ENCODE measurements at places on chromosomes 7 and 10.
A peak's percentile ranks its signal among the peaks of the same experiment; 100 is the strongest.

DNA sequence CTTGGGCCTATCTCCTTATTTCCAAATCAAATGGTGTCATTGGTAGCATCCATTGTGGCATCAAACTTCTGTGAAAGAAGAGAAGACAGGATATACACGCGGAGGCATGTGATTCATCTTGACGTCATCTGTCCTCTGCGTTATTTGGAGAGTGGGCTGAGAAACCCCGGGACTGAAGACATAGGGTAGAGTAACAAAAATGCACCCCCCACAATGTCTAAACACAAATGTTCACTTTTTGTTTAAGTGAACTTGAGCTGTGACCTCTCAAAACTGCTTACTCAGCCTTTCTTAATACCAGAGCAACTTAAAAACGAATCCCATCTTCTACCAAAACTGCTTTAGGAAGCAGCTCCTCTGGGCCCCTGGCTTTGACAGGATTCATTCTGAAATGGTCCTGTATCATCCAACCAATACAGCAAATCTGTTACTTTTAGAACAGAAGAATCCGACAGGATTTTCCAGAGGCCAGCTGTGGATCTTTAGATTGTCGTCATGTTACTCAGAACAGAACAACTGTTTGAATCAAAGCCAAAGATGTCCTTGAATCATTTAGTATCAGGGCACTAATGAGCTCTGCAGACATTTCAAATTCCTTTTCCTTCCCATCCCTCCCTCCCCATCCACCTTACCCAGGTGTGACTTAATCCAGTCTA lies 438.1 kb downstream of the SUGCT start:
- no peak for DNase-seq

DNA sequence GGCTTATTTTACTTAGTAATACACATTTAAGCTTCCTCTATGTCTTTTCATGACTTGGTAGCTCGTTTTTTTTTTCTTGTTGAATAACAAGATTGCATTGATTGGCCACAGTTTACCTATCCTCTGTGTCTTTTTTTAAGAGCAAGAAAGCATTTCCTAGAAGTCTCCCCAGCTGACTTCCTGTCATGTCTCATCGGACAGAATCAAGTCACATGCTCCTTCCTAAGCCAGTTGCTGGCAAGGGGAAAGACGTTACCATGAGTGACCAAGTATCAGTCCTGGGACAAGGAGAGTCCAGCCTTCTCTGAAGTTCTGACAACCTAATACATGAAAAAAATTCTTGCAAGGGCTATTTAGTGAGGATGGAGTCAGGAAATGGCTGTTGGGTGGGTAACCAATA lies 24.9 kb upstream of the SFRP5 start:
- no peak for DNase-seq

GRCh38 chr10:112137154-112137987 lies 46.2 kb downstream of the GPAM start:
- DNase-seq, result peak; percentile 40

DNA sequence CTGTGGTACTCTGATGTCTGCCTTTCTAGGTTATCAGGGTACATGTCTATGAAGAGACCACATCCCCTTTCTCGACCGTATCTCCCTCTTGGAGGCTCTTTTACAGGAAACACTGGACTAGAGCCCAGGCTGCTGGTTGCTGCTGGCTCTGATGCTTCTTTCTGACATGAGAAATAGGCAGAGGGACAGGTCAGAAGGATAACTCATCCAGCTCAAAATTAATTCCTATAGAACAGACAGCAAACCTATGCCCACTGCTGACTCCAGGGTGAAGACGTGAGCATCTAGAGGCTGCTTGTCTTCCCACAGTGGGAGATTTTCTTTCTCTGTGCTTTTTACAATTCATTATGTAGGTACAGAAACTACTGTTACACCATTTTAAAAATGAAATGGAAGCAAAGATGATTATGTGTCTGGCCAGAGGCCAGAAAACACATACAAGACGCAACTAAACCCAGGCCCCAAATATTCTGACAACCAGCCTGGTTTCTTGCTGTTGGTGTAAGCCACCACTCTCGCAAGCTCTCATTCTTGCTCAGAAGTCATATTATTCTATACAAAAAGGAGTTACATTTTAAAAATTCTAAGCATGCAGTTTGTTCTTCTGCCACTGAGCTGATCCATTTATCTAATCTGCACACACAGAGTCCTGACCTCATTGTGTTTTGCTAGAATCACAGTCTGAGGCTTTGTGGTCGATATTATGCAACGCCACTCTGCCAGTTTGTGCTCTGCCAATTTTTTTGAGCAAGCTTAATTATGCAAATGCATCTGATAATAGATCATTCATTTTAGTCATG lies 424.3 kb downstream of the KIF20B start:
- DNase-seq, result no peak

GRCh38 chr7:99407872-99408378 lies 472 bp downstream of the PDAP1 start:
- DNase-seq, result no peak

GRCh38 chr10:98154076-98154475 lies 19.6 kb downstream of the R3HCC1L start:
- no peak for DNase-seq

GRCh38 chr7:46695051-46695708 lies 774.1 kb upstream of the IGFBP3 start:
- DNase-seq, result no peak

DNA sequence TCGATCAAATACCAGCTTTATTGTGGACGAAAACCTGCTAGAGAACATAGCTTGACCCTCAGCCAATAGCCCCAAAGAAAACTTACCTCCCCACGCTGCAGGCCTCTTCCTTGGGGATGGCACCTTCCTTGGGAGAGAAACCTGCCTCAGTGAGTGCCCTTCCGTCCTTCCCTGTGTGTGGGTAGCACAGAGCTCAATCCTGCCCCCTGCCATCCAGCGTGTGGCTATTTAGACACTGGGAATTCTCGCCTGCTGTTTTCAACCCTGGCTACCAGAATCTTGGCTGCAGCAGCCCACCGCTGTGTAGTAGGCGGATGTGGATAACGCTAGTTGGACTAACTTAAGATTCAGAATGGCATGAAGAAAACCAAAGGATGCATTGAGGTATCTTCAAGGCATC lies 238.2 kb downstream of the TEX36 start:
- no peak for DNase-seq

DNA sequence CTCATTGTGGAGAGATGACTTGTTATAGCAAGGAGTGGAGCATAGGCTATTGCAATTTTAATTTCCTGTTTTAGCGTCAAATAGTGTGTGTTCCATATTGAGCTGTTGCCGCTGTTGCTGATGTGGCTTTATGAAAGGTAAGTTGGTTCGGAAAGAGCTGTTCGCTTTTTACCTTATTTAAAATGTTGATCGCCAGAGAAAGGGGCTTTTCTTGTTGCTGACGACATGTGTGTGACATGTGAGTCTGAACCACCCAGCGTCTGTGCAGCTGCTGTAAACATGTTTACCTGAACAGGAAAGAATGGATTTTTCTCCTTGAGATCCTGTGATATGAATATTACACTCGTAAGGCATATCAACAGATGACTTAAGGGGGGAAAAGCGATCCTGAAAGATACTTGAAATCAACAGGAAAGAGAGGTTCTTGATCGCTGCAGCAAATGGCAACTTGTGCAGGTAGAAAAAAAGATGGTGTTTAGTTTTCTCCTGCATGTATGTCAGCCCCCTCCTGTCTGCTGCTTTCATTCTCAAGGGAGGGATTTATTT lies 2.5 kb downstream of the ZEB1 start:
- no peak for DNase-seq

DNA sequence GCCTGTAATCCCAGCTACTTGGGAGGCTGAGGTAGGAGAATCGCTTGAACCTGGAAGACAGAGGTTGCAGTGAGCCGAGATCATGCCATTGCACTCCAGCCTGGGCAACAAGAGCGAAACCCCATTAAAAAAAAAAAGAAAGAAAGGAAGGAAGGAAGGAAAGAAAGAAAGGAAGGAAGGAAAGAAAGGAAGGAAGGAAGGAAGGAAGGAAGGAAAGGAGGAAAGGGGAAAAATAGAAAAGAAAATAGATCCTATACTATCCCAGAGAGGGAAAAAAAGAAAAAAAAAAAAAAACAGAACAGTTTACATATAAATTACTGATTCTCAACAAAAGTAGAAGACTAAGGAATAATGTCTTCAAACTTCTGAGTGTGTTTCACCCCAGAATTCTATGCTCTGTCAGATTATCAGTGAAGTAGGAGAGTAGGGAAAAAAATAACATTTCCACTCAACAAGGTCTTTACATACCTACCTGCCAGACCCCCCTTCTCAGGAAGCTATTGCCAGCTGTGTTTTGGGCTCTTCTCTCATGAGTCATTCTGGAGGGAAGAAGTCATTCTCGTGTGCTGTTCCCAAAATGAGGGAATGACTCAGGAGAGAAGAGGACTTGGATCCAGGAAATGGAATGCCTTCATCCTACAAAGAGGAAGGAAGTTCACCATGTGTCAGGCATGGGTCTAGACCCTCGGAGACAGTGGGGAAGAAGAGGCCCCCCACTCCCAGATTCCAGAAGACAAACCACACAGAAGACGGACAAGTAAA lies 20.9 kb downstream of the RGS10 start:
- DNase-seq, result no peak

DNA sequence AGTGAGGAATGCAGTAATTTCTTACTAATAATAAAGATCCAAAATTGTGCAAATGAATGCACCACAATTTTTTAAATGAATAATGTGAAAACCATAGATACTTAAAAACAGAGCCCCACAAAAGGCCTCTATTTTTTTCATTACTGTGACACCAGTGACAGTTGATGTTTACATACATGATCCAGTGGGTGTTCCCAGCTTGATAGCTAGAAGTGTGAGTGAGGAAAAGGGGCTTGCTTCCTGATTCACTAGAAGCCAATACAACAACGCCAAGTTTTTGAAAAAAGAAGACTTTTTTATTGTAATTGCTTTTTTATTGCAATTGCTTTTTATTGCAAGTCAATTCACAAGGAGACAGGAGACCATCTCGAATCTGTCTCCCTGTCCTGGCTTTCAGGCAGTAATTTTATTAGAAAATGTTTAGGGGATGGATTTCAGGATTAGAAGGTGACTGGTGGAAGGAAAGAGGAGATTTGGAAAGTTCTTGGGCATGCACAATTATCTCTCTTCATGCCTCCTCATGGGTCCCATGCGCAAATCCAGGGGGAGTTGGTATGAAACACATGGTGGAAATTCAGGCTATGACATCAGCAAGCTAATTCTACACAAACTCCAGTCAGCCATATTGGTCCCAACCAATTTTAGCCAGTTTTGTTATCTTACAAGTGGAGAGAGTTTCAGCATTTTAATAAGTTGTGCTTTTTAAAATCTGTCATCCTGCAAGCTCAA lies 44.4 kb upstream of the ZNF438 start:
- no peak for DNase-seq

DNA sequence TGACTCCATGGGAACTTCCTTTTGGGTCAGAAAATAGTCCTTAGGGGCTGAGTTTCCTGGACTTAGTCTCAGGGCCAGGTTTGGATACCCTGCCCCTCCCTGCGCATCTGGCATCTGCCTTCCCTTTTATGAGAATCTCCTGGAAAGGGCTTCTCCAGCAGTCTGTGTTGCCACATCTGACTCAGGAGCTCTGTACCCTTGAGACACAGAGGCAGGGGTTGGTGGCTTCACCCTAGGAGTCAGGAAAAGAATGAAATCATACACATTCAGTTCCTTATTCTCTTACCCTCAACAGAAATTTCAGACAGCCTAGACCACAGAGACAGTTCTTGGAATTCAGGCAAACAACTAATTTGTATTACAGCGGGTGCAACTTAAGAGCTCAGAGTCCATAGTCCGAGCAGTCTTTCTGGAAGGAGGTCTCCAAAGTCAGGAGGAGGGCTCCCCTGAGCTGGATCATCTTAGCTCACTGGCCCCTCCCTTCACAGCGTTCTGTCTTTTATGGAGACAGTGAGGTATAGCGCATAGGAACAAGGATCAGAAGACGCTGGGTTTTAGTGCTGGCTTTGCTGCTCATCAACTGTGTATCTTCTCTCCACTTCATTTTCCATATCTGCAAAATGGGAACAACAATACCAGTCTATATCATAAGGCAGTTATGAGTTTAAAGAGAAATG lies 3.0 kb upstream of the PLAU start:
- peak; percentile 31 for DNase-seq

DNA sequence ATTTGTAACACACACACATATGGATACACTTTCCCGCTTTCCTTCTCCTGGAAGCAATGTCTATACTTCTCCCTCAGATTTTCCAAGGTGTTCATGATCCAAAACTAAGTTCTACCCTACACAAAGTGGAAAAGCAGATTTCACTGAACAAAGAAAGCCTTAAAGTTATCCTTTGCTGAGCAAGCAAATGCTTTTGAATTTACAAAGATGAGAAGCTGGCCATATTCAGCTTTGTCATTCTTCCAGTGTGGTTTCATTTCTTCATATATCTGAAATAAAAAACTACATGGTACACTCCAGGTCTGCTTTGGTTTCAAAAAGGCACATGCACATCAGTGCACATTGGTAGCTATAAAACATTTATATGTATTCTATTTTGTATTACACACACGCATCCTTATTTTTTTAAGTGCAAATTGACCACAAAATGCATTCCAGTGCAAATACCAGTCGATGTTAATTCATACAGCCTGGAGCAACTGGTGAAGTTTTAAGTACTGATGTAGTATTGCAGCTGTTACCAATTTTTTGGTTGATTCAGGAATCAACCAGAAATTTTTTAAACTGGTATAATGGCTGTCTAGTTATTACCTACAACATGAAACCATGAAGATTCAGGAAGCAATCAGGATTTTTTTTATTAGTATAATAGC lies 65.5 kb upstream of the SRPK2 start:
- no peak for DNase-seq

DNA sequence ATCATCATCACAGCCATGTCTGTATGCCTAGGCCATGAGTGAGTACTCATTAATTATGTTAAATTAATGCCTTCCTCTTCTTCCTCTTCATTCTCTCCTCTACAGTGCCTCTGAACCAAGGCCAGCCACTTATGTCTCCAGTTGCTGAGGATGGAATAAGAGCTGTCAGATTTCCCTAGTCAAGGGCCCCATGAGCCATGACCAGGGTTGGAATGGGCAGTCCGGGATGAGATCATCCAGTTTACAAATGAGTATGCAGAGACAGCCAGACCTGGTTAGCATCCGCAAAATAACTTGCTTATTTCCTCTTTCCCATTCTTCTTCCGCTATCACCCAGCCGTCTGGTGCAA lies 342.7 kb downstream of the GRID1 start:
- DNase-seq, result no peak

DNA sequence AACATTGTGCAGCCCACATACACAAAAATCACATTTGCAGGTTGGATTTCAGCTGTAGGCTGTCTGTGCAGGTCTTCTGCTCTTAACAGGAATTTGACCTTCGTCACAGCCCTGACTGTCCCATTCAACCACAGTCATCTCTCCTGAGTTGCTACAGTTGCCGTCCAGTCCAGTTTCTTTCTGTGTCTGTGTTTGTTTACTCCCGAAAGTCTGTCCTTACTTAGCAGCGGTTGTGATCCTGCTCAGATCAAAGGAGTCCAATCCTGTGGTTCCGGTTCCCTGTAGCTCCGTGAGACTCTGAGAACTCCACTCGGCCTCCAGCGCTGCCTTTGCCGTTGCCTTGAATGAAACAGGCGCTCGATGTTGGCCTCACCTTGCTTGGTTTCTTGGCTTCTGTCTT lies 111.6 kb upstream of the GATA3 start:
- DNase-seq, result no peak

Data from stimulated activated naive B cell treated with anti-CD40 and anti-IgM and Interleukin-4, amounts not matched to agents 10 μg/mL and 1 μg/mL and 100 μg/mL, for 72 hours (primary cell).